ENCODE measurements at places on chromosomes 2 and 18.

DNA sequence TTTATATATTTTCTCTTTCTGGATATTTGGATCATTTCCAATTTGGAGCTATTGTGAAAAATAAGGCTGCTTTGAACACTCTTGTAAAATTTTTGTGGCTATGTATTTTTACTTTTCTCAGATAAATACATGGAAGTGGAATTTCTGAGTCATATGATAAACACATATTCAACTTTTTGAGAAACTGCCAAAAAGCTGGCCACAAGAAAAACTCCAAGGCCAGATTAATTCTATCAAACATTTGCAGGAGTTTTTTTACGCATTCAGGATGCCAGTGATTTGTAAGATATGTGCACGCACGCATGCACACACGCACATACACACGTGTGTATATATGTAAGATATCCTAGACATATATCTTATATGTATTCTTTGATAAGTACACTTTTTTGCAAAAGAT is 477.5 kb upstream of the SPHKAP start:
- DNase-seq: no peak

DNA sequence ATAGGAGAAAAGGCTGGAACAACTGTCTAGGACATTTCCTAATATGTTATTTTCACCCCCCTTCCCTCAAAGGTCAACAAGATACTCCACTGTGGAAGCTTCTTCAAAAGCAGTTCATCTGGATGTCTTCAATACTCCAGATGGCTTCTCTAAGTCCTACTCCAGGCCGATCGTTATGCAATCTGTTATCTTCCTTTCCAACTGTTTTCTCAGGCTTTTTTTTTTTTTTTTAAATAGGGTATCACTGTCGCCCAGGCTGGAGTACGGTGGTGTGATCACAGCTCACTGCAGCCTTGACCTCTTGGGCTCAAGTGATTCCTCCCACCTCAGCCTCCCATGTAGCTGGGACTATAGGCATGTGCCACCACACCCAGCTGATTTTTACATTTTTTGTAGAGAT is 26.3 kb downstream of the ATP8B1 start:
- DNase-seq: no peak

GRCh38 chr2:58347810-58348209 is 106.7 kb upstream of the FANCL start:
- DNase-seq: no peak

DNA sequence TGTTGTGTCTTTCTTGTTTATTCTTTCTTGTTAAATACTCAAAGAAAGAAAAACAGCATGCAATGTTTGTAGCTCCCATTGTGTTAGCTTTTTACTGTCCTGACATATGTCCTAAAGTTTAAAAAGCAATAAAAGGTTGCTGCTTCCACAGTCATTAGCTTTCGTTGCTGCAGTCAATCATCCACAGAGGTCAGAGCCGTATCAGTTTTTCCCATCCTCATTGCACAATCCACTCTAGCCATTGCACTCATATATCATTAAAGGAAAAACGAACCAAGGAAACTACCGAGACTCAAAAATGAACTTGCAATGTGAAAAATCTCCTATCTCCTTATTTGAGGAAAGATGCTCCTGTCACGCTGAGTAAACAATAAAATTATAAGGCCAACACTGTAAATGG is 954.1 kb downstream of the DPP10 start:
- DNase-seq: no peak

- DNase-seq: no peak
Measured at GRCh38 chr2:86366651-86367498, 29.4 kb upstream of the REEP1 start.

- no peak for DNase-seq
Measured at GRCh38 chr2:215522237-215522636, 86.4 kb upstream of the FN1 start.

- DNase-seq: no peak
Measured at GRCh38 chr2:145044491-145044890, 524.6 kb upstream of the ZEB2 start.

DNA sequence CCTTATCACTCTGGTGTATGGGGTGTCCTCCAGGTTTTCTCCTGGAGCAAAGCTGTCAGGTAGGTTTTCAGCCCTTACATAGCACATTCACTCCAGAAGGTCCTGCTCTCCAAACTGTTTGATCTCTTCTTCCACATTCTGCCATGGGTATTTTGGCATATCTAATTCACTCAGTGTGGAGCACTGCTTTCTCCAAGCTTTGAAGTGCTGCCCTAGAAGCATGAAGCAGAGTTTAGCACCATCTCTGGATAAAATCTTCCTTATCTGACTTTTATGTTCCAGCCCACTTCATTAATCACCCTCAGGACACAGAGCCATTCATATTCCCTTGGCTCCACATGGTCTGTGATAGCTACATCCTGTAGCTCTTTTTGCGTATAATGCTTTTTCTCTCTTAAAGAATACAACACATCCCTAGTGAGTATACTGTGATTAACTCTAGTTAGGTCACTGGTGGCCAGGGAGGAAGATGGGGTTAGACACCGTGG is 56.7 kb upstream of the ARHGAP28 start:
- DNase-seq: no peak

- DNase-seq: no peak
Measured at GRCh38 chr18:36312806-36313395, 15.4 kb downstream of the FHOD3 start.

- no peak for DNase-seq
Measured at GRCh38 chr2:25018681-25019080, 23.2 kb upstream of the EFR3B start.

GRCh38 chr2:174516501-174517378 is 29.9 kb upstream of the GPR155 start:
- DNase-seq: no peak

- DNase-seq: no peak
Measured at GRCh38 chr2:28525481-28525880, 29.6 kb downstream of the PLB1 start.

DNA sequence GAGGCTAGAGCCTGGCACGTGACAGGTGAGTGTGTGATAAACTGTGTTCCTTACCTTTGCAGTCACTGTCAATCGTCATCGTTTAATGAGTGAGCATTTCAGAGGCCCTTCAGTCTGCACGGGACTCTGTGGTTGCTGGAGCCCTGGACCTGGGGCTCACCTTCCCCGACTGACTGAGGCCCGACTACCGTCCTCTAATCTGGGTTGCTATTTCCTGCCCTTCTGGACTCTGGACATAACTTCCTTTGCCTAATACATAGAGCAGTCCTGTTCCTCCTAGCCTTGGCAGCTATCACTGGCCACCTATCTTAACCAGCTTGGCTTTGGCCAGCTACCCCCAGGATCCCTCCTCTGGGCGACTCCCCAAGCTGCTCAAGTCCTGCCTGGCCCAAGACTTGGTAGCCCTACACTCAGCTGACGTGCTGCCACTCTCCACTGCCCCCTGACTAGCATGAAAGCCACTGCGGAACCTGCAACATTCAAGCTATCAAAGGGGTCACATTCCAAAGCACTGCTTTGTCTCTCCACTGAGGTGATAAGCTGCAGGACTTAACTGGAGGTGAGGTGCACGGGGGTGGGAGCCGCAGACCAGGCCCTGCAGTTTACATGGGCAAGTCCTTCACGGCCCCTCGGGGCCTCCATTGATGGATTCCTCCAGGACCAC is 11.1 kb upstream of the RAB17 start:
- DNase-seq: peak; percentile 81

GRCh38 chr2:120920454-120921148 is 184.9 kb downstream of the GLI2 start:
- no peak for DNase-seq

DNA sequence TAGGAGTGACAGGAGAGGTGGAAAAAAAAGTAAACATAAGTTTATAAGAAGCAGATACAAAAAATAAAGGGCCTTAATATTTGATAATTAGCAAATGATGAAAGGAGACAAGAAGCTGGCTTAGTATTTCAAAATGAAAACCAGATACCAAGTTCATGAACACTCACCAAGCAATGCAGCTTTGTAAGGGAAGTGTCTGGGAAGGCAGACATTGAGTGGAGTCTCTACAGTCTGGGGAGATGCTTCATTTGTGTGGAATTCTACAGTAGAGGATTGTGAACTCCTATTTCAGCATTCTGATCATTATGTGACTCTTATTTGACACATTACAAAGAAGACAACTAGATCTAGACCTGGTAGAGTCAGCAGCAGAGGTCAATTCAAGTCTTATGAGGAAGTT is 1072.7 kb downstream of the DSC3 start:
- no peak for DNase-seq

DNA sequence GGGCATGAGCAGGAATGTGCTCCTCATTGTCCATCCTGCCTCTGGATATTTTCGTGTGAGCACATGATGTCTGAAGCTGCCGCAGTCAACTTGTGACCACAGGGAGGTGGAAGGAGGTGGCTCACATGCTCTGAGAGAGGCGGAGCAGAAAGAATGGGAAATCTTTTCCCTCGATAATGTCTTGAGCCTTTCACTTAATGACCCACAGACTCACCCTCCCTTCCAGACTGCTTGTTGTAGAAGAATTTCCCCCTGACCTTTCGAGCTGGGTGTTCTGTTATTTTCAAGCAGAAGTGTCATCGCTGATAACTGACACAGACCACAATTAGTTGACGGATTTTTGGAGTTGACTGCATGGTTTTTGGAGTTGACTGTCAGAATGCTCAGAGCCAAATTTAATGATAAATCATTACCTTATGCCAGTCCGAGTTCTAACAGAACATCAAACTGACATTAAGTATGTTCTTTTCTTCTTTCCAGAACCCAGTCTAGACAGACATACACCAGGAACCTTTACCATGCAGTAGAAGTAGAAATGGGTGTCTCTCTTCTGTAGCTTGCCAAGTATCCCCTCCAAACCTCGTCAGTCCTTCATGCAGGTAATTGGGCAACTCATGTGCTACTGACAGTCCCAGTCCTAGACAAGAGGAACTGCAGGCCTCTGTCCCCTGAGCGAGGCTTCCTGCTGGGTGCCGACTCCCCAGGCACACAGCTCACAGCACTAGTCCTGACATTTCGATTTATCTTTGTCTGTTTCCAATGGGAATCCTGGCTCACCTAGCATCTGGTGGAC is 29.4 kb upstream of the RTTN start:
- no peak for DNase-seq

DNA sequence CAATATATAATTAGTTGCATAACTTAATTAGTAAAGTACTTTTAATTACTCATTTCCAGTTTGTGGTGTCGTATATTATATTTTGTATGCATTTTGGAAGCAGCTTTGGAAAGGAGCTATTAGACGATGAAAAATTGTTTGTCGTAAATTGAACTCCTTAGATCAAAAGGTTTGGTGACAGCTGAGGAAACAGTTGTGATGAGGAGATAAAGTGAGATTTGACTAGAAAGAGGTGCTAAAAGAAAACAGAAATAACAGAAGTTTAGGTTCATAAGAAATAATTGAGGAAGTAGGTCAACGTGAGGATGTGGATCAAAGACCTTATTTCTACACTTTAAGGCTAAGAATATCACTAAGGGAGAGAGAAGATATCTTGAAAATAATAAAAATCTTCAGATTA is 141.9 kb upstream of the NETO1 start:
- DNase-seq: no peak

GRCh38 chr2:52810460-52810859 is 957.1 kb upstream of the CHAC2 start:
- DNase-seq: peak; percentile 56

GRCh38 chr2:241215421-241215820 is 26.9 kb downstream of the ANO7 start:
- DNase-seq: no peak

GRCh38 chr2:178250429-178250828 is 56.1 kb downstream of the OSBPL6 start:
- no peak for DNase-seq

GRCh38 chr2:219299372-219299760 is 9.8 kb downstream of the PTPRN start:
- no peak for DNase-seq

- no peak for DNase-seq
Measured at GRCh38 chr2:224734949-224735348, 18.8 kb upstream of the CCDC195 start.

GRCh38 chr2:111946294-111947114 is 48.1 kb downstream of the MERTK start:
- DNase-seq: peak; percentile 81

DNA sequence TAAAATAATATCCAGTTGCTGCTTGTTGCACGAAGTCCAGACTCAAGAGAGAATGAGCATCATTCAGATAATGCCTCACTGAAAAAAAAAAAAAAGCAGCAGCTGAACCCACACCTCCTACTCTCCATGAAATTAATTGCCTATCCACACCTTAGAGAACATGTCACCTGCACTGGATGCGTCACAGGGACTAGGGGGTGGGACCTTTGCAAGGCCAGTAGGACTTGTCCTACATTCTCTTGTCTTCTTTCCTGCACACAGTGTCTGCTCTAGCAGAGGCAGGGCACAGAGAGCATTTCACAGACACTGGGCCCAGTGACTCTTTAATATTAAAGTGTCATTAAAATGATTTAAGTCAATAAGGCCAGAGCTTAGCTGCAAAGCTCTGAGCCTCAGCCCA is at the start of gene ABCA12:
ABCA12 (minus strand) TSS at position 148 of the 400 bp plus-strand sequence. CDS start 418 bp downstream, outside the sequence.
- DNase-seq: no peak

GRCh38 chr2:71629771-71630453 is 176.6 kb downstream of the DYSF start:
- no peak for DNase-seq

DNA sequence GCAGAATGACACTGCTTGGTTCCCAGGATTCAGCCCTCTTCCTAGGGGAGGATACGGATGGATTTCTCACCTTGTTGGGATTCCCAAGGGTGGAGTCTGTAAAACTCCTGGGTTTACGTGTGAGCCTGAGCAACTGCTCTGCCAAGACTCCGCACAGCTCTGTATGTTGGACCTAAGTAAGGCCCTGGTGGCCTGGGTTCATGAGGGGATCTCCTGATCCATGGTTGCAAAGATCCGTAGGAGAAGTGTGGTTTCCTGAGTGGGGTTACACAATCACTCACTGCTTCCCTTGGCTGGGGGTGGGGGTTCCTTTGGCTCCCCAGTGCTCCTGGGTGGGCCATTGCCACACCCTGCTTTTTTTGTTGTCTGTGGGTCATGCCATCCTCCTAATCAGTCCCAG is 37.7 kb downstream of the ANKRD12 start:
- no peak for DNase-seq
